ENCODE measurements at places on chromosomes 3 and 15. TPM values are rescaled to one million over a fixed set of nuclear protein-coding genes. Genes with fewer than 3 reads are reported as not detected.

GRCh38 chr15:95439922-95440376 lies 890.6 kb upstream of the NR2F2 start:
- DNase-seq: no peak

NANOGP8 gene
- not detected for polyA plus RNA-seq

- no peak for DNase-seq
These were observed 181.9 kb downstream of the EPHB1 start for GRCh38 chr3:134976948-134977347.

DNA sequence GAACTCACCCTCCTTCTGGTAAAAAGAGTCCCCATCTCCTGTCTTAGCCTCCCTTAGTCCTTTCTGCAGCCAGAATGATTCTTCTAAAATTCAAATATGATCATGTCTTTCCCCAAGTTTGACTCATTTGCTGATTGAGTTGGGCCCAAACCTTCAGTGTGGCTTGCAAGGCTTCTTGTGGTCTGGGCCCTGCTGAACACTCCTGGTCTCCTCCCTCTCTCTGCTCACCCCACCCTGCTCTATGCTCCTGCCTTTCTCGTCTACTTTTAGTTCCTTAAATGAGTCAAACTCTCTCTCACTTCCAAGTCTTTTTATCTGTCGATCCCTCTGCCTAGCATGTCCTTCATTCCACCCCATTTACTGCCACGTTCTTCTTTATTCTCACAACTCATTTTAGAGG lies 72.6 kb downstream of the CCR1 start:
- DNase-seq: no peak

DNA sequence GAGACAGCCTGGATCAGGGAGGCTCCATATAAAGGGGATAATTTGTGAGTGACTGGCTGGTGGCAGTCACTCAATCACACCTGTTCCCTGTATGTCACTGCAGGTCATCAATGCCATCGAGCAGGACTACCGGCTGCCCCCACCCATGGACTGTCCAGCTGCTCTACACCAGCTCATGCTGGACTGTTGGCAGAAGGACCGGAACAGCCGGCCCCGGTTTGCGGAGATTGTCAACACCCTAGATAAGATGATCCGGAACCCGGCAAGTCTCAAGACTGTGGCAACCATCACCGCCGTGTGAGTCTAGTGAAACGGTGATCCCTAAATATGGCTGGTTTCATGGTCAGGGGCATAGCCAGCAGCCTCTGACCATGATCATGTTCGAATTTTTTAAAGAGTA lies 453.2 kb downstream of the EPHB1 start:
- DNase-seq: no peak

DNA sequence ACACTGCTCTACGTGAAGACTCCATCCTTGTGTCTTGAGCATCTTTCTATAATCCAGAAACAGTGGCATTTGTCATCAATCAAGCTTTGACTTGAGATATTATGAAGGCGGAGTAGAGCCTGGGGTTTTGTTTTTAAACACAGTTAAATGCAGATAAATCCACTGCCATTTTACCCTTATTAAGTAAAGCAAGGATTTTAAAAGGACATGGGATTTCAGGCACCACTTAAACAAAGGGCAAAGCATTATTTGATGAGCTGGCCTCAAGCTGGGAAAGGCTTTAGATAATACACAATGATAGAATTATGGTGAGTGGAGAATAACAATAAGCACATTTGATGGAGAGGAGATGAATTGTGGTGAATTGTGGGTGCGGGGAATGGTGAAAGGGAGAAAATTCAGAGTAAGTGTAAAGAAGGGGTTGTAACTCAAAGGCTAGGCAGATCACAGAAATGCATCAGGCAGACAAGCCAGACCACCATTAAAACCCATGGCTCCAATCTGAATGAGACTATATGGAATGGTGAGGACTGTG lies 54.9 kb upstream of the GLCE start:
- DNase-seq: no peak

DNA sequence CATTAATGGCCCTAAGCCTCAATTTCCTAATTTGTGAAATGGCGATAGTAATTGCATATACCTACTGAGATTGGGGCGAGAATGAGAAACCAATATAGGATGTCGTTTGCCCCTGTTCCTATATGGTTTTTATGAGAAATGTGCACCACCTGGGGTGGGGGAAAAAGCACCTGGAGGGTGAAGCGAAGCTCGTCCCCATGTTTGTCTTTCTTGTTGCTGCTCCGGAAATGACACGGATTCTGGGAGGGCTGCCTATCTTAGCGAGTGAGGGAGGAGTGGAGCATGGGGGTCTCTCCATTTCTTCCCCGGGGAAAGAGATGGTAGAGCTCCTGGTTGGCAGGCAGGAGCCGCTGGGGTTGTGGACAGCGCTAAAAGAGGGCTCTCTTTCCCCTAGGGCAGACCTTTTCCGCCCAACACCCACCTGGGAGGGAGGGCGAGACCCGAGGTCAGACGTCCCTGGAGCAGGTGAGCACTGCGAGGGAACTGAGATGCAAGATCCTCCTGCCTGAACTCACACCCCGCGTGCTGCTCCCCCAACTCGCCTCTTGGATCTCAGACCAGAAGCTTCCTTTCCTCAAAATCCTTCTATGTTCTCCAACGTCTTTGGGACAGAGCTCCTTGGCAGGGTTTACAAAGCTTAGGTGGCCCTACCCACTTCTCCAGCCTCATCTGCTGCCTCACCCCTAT lies 5.6 kb upstream of the BAHD1 start:
- DNase-seq: no peak

GRCh38 chr3:106473576-106474475 lies 605.0 kb upstream of the CBLB start:
- DNase-seq: no peak

Measured in A549 (cell line).